ENCODE measurements at places on chromosomes 12 and 14. TPM values are rescaled to one million over a fixed set of nuclear protein-coding genes. Genes with fewer than 3 reads are reported as not detected.

- no peak for DNase-seq
Measured at GRCh38 chr14:97159124-97159523, 361.9 kb downstream of the VRK1 start.

The VSX2 gene
- polyA plus RNA-seq = 0.06 TPM

- no peak for DNase-seq
Measured at GRCh38 chr14:52692248-52692962, 3.0 kb downstream of the ERO1A start.

The CLEC6A gene
- polyA plus RNA-seq = 0.11 TPM

The NAB2 gene
- 43.3 TPM for polyA plus RNA-seq

DNA sequence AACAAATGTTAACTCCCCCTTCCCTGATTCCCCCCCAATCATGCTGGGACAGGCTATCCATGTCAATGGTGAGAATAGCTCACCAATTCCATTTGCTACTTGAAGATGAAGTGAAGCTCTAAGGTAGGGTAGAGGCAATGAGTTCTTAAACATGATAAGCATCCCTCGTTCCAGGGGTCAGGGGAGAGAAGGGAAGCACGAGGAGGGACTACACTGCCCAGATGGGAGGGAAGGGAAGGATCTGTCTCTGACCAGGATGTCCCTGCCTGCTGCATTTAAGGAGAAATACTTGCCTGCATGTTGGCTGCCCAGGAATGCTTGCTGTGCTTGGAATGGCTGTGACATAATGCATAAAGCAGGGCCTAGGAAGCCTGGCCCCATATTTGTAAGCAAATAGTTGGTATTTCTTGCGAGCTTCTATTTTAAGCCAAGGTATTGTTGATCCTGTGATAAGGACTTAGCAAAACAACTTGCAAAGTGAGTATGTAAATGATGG is 155.1 kb downstream of the CEP83 start:
- DNase-seq = no peak

The ARHGAP9 gene
- polyA plus RNA-seq = 2.9 TPM

- DNase-seq = no peak
Measured at GRCh38 chr12:109053382-109054123, 1.2 kb downstream of the USP30 start.

The KCNMB4 gene
- 20.7 TPM for polyA plus RNA-seq

The NAV3 gene
- polyA plus RNA-seq = 9.3 TPM

GRCh38 chr12:40197590-40197989 is 27.2 kb upstream of the LRRK2 start:
- no peak for DNase-seq

- DNase-seq = no peak
Measured at GRCh38 chr14:66965831-66966230, 223.4 kb upstream of the GARIN2 start.

The LALBA gene
- not detected for polyA plus RNA-seq

The RPS6KA5 gene
- 7.3 TPM for polyA plus RNA-seq

The GPR84 gene
- 0.20 TPM for polyA plus RNA-seq

The VASH1 gene
- 44.6 TPM for polyA plus RNA-seq

- no peak for DNase-seq
Measured at GRCh38 chr12:65655074-65655493, 169.2 kb upstream of the HMGA2 start.

DNA sequence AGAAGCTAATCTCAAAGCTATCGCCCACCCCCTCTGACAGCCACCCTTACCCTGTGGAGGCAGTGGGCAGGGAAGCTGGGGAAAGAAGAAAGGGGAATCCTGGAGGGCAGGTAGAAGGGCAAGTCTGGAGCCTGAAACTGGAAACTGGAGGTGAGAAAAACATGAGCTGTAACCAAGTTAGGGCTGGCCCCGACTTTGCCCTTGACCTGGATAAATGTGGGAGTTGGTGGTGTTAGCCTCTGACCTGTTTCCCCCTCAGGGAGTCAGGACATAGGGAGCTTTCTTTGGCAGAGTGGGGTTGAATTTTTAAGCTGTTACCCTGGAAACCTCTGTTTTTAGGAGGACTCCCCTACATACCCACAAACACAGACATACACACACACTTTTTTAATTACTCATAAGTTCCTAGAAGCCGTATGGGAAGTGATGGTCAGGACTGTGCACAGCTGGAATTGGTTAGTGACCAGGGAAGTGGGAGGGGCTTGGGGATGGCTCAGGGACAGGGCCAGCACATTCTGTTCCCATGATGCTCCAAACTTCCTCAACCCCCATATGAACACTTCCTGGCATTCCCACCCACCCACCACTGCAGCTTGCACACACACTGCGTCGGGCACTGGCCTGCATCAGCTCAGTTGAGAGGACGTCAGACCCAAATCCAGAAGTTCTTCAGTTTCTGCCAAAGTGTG is 5.0 kb upstream of the MMP19 start:
- peak; percentile 87 for DNase-seq

The MAGOHB gene
- polyA plus RNA-seq = 41.4 TPM

- DNase-seq = no peak
Measured at GRCh38 chr14:85618390-85618789, 88.4 kb downstream of the FLRT2 start.

DNA sequence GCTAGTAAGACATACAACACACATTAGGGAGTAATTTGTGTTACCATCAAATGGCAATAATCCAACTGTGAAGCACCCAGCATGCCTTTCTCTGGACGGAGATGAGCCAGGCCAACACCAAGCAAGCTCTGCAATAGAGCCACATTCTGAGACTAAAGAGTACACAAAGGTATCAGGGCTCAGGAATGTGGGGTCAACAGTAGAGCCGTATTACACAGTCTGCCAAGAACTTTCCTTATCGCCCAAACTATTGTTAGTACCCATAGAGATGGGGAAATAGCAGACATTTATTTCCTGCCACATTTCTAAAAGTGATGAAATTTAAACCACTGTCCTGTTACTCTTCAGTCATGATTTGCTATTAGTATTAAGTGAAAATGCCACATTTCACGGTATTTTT is 113.7 kb downstream of the BMP4 start:
- no peak for DNase-seq

The ADCY4 gene
- 15.7 TPM for polyA plus RNA-seq

DNA sequence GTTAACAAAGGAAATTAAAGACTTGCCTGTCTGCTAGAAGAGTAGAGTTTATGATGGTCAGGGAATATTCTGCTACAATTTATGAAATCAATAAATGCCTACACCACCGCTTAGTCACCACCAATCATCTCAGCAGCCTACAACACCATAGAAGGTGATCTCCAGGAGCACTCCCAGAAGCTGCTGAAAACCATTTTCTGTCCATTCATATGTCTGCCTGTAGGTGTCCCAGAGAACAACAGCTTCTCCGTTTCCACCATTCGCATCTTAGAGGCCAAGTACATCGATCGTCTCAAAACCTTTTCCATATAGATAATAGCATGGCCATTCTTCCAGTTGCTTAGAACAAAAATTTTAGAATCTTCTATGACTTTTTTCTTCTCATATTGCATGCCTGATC is 303.4 kb downstream of the KCNC2 start:
- DNase-seq = no peak

The LPAR5 gene
- polyA plus RNA-seq = 1.5 TPM

The TTC7B gene
- 44.1 TPM for polyA plus RNA-seq

The SLCO1C1 gene
- 0.61 TPM for polyA plus RNA-seq

- DNase-seq = no peak
Measured at GRCh38 chr12:124837958-124838803, 25.5 kb downstream of the SCARB1 start.

GRCh38 chr14:100850841-100851585 is 25.1 kb downstream of the MEG3 start:
- no peak for DNase-seq

GRCh38 chr14:55533960-55534359 is 46.0 kb upstream of the KTN1 start:
- DNase-seq = no peak

DNA sequence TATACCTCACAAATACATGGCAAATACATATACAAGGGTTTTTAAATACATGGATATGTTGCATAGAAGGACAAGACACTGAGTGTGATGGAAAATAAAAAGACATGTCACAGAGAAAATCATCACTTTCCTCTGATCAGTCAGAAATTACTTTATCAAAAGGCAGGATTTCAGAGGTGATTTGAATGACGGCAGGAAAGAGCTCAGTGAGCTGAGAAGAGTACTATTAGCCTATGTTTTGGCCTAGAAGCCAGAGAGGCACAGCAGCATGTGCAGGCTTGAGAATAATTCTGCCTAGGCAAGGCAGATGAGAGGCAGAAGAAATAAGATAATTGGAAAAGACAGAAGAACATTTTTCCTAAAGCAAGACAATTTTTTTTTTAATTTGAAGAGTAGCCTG is 94.9 kb downstream of the BCAT1 start:
- no peak for DNase-seq

- DNase-seq = no peak
Measured at GRCh38 chr12:549476-550082, 89.8 kb downstream of the B4GALNT3 start.

The PLA2G1B gene
- 0.91 TPM for polyA plus RNA-seq

DNA sequence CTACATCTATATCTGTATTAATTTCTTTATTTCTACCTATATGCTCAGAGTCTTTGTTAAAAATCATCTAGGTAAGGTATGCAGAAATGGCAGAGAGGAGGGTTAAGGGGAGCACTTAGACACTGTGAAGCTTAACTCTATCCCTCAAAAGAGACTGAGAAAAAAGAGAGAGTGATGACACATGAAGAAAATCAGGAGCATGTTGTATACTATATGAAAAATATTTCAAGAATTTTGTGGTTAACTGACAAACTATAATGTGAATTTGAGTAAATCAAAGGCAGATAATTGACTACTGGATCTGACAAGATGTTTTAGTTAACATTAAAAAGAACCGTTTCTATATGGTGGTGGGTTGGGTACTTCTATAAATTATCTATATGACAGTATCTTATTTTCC is 1814.2 kb upstream of the SEL1L start:
- no peak for DNase-seq

- DNase-seq = no peak
Measured at GRCh38 chr12:6215932-6216494, 15.8 kb downstream of the CD9 start.

GRCh38 chr12:19654650-19655376 is 215.5 kb downstream of the AEBP2 start:
- DNase-seq = no peak
